ENCODE measurements at places on chromosomes 11 and 22.
A peak's percentile ranks its signal among the peaks of the same experiment; 100 is the strongest.

- no peak for DNase-seq
Measured at GRCh38 chr11:86559311-86559945, 113.0 kb downstream of the ME3 start.

GRCh38 chr11:130848361-130849214 is 67.7 kb downstream of the SNX19 start:
- DNase-seq, result no peak

DNA sequence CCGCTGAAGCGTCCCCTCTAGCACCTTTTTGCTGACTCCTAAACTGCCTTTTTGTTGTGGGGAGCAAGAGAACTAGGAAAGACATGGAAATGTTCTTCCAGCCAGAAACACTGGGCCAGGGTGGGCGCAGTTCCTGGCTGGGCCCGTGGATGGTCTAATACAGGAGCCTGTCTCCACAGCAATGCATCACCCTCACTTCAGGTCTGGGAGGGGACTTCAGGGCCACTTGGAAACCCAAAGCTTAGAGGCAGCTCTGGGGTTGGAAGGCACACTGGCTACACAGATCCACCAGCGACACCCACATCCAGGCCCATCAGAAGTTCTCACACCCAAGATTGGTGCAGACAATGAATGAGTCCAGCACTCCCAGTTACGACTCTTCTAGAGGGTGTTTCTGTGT is 120.3 kb downstream of the ETS1 start:
- DNase-seq, result no peak

DNA sequence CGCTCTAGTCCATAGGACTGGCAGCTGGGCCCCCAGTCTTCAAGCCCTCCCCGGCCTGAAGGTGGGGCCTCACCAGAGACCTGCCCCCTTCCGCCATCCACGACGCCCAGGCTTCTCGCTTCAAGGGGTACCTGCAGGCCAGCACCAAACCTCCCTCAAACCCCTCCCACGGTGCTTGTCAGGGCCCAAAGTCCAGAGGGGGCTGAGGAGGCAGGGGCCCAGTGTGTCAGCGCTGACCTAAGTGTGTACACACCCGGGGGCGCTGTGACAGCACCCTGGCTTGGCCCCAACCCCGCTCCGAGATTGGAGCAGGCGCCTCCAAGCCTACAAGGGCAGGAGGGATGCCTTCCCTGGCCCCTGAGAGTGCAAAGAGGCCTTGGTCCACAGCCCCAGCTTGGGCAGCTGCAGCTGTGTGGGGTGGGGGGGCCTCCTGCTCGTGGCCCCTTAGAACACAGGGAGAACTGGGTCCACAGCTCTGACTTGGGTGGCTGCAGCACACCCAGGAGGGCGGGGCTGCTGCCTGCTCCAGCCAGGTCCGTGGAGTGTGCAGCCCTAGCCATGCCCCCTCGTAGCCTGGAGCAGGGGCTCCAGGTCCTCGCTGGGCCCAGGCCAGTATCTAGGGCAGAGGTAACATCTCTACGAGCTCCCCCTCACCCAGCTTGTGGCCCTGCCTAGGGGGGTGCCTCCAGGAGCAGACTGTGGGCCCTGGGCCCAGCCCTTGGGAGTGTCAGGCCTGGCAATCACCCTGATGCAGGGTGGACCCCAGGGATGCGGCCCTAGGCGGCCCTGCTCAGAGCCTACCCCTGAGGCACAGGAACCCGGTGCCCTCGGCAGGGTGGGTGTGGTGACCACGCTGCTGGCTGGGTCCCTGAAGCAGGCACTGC is 4.9 kb downstream of the SBF2 start:
- DNase-seq, result no peak

GRCh38 chr11:101582989-101583250 is 887 bp downstream of the TRPC6 start:
- DNase-seq, result no peak

- no peak for DNase-seq
Measured at GRCh38 chr22:38840129-38840528, 3.7 kb downstream of the NPTXR start.

DNA sequence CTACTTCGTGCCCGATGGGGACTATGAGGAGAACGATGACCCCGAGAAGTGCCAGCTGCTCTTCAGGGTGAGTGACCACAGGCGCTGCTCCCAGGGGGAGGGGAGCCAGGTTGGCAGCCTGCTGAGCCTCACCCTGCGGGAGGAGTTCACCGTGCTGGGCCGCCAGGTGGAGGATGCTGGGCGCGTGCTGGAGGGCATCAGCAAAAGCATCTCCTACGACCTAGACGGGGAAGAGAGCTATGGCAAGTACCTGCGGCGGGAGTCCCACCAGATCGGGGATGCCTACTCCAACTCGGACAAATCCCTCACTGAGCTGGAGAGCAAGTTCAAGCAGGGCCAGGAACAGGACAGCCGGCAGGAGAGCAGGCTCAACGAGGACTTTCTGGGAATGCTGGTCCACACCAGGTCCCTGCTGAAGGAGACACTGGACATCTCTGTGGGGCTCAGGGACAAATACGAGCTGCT is 751 bp downstream of the FIBIN start:
- DNase-seq, result no peak

DNA sequence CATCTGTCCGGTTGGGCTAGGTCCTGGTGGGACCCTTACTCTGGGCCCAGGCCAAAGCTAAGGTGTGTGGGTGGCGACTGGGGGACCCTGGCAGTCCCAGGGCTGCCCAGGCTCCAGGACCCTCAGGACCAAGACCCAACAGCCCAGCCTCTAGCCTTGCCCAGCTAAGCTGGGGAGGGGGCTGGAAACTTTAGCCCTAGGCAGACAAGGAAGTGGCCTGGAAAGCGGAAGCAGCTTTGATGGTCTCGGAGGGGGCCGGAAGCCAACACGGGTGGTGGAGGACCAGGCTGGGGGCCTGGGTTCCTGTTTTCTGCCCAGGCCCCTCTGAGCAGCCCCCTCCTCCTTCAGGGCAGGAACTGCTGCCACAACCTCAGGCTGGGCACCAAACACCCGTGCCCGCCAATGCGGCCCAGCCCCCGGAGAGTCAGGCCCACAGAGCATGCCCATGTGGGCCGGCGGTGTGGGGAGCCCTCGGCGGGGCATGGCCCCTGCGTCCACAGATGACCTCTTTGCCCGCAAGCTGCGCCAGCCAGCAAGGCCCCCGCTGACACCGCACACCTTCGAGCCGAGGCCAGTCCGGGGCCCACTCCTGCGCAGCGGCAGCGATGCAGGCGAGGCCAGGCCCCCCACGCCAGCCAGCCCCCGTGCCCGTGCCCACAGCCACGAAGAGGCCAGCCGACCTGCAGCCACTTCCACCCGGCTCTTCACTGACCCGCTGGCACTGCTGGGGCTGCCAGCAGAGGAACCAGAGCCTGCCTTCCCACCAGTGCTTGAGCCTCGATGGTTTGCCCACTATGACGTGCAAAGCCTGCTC is 2.8 kb downstream of the SIPA1 start:
- DNase-seq, result no peak

DNA sequence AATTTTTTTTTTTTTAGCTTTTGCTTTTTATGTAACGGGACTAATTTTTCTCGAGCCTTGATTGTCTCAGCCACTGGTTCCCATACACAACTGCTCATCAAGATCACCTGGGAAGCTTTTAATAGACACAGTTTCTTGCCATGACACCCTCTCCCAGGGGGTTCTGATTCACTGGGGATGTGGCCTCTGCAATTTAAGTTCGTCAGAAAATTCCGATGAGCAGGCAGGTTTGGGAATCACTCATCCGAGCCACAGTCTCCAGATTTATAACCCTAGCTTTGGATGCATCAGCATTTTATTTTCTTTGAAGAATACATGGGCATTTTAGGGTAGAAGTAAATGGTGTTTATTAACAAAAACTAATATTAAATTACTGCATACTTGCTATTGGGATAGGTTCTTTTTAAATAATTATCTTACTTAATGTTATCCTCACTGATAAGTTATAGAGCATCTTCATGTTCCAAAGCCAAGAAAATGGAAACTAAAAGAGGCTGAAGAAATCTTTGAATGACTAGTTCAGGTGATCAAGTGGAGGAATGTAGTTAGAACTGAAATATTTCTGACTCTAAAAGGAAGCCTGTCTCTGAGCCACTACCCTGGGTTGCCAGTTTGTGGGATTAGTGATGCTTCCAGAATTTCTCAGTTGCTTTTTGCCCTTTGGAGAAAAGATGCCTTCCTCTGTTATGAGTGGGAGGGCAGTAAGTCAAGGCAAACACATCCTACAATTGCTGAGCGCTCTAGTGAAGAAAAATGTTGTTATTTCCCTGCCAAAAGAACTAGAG is 319.0 kb downstream of the DDX10 start:
- DNase-seq, result no peak

DNA sequence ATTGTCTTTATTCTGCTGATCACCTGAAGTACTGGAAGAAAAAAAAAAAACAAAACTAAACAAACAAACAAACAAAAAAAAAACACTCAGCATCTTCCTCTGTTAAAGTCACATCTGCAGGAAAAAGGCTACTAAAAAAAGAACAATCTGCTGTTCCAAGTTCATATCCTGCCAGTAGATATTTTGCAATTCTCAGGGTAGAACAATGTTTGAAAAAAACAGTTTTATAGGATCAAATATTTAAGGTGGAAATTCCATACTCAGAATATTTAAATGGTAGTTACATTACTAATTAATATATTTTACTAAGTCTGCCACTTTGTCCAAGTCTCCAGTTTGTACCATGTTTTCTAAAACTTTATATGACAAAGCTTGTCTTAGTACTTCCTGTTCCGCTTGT is 175.2 kb downstream of the SBF2 start:
- no peak for DNase-seq

GRCh38 chr22:37448516-37449127 is 21.3 kb upstream of the ELFN2 start:
- DNase-seq, result no peak

- DNase-seq, result no peak
Measured at GRCh38 chr11:96391698-96392307, 2.0 kb downstream of the JRKL start.

DNA sequence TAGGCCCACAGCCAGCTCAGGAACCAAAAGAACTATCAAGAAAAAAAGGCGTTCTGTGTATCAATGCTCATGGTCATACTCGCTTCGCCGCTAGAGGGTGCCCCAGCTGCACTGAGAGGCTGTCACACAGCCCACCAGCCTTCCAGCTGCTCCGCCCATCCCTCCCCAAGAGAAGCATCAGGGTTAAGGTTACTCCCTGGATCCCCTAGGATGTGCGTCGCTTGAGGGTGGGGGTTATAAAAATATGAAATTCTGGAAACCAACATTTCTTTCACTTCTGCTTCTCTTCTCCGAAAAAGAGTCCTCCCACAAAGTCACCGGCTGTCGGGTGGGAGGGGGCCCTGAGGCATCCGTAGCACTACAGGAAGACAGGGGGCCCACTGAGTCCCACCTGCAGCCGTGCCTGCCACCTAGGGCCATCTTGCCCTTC is 1.7 kb downstream of the CBX6 start:
- DNase-seq, result peak; percentile 13

- no peak for DNase-seq
Measured at GRCh38 chr22:17368554-17369438, 464 bp upstream of the CECR2 start.

DNA sequence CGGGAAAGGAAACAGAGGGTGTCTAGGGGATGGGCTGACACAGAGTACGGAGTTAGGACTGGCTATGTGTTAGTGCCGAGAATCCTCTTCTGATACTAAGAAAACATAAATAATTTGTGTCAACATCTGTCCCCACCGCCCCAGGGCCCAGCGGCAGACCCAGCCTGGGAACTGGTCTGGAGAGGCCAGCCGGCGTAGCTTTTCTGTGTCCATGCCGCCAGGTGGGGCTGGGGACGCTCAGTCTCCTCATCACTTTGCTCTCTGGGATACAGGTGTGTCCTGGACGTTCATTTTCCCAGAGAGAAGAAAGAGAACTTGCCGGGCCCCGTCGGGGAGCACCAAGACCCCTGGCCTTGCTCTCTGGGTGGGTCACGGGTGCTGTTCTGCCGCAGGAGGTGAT is 54.7 kb downstream of the WNT7B start:
- DNase-seq, result no peak

DNA sequence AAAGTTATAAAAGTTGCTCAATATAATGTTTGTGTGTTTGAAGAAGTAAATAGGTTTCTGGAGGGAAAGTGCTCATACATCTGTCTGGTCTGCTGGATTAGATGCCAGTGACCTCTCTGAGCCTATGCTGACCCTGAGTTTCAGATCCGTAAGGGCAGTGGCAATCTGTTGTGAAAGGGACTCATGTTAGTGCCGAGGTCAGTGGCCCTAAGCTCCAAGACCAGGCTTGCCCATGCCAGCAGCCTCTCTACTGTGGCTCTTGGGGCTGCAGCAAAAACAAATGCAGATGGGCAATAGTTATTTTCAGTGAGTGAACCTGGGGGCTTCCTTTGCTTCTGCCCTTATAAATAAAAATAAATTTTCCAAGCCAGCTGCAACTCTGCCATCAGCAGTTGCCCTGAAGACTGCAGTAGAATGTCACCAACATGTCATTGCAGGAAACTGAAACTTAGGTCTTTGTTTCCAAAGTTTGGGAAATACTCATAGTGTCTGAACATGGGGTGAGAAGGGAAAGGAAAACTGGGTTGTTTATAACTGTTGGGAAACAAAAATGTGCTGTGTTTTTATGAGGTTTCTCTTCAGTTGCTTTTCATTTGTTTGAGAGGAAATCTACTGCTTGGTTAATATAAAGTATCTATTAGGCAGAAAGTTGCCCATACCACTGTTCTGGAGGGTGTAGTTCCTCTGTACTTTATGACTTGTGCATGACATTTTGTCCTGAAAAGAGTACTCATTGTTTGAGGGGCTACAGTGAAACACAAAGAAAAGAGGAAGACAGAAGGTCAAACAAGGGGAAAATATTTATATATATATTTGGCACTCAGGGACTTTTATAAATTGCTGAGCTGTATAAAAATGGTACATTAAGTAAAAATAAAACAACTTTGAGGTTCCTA is 9.5 kb upstream of the MS4A4E start:
- DNase-seq, result no peak

GRCh38 chr22:29756341-29756740 is 10.5 kb downstream of the ZMAT5 start:
- no peak for DNase-seq

DNA sequence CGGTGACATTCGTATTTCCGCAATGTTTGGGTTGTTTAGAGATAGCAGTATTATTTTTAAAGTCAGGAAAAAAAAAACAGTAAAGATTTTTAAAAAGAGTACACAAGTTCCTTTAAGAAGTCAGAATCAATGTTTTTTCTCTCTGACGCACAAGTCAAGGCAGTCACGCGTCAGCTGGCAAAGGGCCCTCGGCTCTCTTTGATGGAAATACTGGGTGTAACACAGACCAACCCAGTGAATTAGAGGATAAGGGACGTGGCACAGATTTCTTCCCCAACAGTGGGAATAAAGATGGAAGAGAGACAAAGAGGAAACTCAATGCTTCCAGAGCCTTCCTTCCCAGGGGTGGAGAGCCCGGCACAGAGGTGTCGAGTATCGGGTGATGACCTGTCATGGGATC is 13.4 kb downstream of the ASCC2 start:
- DNase-seq, result no peak
